LHCN-M2 (cell line): ENCODE measurements at places on chromosomes 13 and 19.

- peak; percentile 98 for DNase-seq
These were observed 83.2 kb upstream of the IRS2 start for GRCh38 chr13:109869312-109870237.

GRCh38 chr19:47539747-47540311 lies 25.0 kb upstream of the NAPA start:
- DNase-seq = no peak

- no peak for DNase-seq
These were observed at the start of gene CD37 for GRCh38 chr19:49335071-49335783. TSS of gene CD37 (plus strand) at chr19:49335406. CDS start at chr19:49335541, 135 bp downstream.

DNA sequence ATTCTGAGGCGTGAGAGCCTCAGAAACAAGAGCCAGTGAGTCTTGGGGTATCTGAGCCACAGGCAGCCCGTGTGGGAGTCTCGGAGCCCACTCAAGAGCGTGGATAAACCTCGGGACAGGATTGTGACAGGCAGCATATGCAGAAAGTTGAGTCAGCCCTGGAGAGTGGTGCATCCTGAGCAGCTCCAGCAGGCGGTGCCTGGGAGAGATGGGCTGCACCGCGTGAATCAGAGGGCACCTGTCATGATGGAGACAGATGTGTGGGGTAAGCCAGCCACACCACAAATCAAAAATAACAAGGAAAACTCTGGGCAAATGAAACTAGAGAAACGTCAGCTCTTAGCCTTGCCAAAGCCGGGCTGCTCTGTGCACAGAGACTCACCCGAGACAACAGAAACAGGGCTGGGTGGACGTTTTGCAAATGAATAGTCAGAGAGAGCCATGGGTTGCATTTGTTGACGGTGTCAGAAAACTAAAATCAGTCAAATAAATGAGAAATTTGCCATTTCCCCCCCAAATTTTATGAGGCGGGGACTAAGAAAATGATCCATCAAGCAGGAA lies 30.0 kb upstream of the POP4 start:
- peak; percentile 89 for DNase-seq

GRCh38 chr13:96191367-96191766 lies 101.5 kb downstream of the HS6ST3 start:
- DNase-seq = no peak

DNA sequence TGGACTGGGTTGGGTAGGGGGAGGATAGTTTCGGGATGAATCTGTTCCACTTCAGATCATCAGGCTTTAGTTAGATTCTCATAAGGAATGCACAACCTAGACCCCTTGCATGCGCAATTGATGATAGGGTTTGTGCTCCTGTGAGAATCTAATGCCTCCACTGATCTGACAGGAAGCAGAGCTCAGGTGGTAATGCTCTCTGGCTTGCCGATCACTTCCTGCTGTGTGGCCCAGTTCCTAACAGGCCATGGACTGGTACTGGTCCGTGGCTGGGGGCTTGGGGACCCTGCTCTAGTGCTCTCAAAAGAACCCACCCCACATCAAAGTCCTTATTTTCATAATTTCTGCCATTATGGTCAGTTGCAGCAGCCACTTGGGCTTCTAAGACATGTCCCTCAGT lies 30.1 kb downstream of the DNAJC3 start:
- DNase-seq = no peak

DNA sequence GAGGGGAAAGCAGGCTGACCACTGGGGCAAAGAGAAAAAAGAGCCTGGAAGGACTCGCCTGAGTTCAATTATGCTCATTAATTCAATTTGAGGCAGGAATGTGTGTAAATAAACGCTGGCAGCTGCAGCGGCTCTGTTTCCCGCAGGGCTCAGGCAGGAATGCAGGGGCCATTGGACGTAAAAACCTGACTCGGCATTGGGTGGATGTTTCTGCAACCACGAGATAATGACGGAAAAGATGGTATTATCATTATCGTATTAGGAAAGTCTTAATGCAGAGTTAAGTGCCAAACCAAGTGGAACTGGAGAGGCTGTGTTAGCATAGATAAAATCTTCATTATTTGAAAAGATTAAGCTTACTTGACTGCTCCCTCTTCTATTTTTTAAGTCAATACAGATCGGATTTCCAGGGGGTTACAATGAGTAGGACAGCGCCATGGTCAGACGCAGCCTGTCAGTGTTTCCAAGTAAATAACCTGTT lies 169.8 kb downstream of the SHISA2 start:
- no peak for DNase-seq

GRCh38 chr19:18531485-18531884 lies 9.6 kb upstream of the ELL start:
- no peak for DNase-seq

DNA sequence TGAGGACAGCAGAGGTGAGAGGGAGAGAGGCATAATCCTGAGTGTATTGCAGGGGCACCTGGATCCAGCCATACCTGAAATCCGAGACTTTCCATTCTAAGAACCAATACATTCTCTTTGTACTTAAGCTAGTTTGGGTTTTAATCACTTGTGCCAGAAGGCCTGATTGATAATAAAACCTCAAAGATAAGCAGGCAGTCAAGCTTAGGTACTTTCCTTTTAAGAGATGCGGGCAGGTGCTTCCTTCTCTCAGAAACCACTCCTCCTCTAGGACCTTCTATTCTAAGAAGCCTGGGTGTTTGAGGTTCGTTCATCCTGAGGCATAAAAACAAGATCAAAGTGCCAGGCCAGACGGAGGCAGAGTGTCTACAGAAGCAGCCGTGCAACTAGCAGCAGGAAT lies 22.2 kb downstream of the FAM187B start:
- no peak for DNase-seq

DNA sequence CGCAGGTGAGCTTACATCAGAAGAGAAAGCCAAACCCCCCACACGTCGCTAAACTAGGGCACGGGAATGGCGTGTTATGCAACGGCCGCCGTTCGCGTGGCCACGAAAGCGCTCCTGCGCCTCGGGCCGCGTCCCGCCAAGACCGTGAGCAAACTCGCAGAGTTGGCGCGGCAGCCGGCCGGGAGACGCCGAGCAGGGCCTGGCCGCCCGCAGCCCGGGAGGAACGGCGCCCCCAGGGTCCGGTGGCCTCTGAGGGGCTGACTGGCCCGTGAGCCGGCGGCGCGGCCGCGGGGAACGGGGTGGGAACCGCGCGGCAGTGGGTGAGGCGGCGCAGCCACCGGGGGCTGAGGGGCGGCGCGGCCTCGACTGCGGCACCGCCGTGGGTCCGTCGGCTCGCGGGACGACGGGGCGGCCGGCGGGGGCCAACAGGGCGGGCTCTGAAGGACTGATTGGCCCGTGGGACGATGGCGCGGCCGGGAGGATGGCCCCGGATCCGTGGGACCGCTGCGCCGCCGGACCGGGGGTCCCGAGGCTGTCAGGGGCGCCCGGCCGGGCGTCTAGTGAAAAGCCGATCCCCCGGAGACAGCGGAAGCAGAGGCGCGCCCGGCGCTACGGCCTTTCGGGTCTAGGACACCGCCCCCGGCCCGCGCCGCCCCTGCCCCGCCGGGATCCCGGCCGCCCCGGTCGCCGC lies 903 bp downstream of the LATS2 start:
- peak; percentile 34 for DNase-seq

GRCh38 chr13:86085890-86086289 lies 286.7 kb upstream of the SLITRK6 start:
- no peak for DNase-seq

- no peak for DNase-seq
These were observed at the start of gene RSPH6A for GRCh38 chr19:45814851-45815480. TSS of gene RSPH6A (minus strand) at chr19:45815308. CDS start at chr19:45815176, 132 bp downstream.

DNA sequence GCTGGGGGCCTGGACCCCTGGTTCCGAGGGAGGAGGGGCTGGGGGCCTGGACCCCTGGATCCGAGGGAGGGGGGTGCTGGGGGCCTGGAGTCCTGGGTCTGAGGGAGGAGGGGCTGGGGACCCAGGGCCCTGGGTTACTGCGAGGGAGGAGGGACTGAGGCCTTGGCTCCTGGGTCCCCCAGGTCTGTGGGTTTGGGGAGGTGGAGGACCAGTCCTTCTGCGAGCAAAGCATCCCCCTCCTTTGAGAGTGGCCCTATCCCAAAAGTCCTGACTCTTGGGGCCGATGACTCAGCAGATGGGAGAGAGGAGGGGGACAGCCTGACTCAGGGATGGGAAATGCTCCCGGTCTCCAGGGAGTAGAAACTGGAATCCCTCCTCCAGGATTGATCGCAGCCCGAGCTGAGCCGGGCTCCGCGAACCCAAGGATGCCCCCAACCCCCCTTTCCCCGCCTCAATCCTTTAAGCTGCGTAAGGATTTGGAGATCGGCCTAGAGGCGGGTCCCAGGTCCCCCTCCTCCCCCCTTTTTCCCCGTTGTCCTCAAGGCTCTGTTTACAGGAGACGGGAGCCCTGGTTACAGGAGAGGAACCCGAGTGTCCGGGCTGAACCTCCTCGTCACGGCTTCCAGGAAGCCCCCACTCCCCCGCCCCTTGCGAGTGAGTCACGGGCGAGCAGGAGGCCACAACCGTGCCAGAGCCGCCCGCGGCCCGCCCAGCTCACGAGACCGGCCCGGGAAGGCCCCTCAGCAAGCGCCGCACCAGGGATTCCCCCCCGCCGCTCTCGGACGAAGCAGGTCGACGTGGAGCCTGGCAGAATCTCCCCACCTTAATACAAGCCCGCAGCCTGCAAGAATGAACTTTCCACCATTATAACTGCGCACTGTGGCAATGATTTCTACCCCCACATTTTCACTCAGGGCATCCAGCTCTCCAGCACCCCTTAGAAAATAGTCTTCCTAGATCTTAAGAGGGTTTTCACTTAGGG lies 3.0 kb upstream of the ZFP36 start:
- peak; percentile 99 for DNase-seq

DNA sequence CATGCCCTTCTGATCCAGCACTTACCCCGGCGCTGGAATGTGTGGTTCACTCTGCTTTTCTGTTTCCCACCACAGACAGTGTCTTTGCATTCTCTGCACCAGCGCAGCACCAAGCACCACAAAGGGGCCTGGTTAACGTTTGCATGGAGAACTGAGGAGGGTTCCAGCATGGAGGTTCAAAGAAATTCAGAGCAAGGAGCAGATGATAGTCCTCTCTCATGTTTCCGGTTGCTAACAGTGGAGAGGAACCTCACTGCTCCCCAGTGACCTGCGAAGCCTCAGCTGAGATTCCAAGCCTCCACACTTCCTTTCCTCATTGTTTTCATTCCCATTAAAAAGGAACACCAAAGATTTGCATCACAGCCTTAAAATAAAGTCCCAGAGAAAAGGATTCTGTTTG lies 99.7 kb downstream of the STARD13 start:
- DNase-seq = no peak

DNA sequence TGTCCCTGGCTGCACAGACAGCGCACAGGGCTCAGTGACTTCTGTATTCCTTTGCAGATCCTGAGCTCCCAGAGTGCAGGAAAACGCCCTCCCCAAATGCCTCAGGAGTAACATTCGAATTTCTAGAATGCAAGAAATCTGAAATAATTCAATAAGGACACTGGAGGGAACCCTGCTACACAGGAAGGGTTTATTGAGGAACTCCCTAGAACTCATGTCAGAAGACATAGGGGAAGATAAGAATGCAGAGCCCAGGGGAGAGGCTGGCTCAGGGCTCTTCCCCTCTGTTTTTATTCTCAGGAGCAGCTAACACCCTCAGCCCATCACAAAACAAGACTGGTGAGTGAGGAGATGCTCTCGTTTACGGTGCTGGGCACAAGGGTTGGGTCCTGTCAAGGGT lies 6.8 kb downstream of the LILRA1 start:
- DNase-seq = no peak

DNA sequence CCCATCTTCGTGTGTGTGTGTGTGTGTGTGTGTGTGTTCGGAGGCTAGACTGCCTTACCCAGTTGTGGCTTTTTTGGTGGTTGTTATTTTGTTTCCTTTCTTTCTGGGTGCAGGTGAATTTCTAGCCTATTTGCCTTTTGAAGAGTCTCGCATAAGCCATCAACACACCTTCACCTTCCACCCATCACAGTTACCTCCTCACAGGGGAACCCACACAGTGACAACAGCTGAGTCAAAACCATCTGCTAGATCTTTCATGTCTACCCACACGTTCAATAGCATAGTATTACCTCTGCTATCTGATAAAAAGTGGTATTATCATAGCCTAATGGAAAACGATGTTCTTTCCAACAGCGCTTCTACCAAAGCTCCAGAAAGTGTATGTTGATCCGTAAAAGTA lies 303.2 kb upstream of the TMTC4 start:
- no peak for DNase-seq

DNA sequence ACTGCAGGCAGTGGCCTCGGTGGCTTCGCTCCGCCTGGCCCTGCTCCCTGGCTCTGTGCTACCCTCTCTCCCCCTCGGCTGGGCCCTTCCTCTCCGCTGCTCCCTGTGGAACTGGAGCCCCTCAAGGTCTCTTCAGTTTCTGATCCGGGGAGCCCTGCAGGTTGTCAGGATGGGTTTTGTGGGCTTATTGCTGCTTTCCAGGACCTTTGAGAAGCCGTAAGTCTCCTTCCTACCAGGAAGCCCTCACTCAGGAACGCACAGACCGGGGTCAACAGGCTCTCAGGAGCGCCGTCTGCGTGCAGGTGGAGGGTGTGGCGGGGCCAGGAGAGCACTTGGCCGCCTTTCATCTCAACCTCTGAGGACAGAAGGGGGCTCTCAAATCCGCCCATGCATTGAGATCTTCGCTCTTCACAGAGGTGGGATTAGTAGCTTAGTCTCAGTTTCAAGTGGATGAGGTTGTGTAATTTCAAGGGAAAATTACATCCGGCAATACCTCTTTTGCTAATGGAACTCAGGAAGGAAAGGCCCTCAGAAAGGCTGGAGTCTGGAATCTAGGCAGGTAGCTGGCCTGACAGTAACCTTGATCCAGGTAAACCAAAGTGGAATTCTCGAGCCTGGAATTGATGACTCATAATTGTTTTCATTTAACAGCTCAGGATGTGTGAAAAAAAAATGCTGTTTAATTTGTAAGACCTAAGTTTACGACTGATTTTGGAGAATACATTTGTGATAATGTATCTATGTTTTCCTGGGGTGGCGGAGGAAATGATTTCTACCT lies 102.0 kb downstream of the ATP11A start:
- DNase-seq = no peak

DNA sequence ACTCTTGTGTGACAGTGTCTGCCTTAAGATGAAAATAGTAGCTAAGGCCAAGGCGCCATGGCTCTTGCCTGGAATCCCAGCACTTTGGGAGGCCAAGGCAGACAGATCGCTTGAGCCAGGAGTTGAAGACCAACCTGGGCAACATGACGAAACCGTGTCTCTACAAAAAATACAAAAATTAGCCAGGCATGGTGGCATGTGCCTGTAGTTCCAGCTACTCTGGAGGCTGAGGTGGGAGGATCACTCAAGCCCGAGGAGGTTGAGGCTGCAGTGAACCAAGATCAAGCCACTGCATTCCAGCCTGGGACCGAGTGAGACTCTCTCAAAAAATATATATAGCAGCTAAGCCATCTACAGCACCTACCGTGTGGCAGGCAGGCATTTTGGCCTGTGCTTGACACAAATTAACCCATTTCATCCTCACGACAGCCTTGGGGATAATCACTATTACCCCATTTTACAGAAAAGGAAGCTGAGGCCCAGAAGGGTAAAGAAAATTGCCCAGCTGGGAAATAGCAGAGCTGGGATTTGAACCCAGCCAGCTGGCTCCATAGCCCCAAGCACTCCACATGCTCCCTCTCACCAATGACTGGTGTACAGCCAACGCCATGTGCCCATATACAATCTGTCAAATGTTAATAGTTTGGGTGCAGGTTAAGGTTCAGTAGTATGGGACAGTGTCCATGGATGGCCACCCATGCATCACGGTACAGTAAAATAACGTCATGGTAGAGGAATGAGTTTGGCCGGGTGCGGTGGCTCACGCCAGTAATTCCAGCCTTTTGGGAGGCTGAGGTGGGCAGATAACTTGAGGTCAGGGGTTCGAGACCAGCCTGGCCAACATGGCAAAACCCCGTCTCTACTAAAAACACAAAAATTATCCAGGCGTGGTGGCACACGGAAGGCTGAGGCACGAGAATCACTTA lies 3.1 kb downstream of the SLC1A5 start:
- DNase-seq = no peak

GRCh38 chr13:39913928-39914327 lies 258.5 kb downstream of the COG6 start:
- peak; percentile 57 for DNase-seq
